Muscle of leg (tissue), 16 donors: ENCODE measurements at places on chromosomes 6 and 20. TPM values are rescaled to one million over a fixed set of nuclear protein-coding genes. Genes with fewer than 3 reads are reported as not detected.

DNA sequence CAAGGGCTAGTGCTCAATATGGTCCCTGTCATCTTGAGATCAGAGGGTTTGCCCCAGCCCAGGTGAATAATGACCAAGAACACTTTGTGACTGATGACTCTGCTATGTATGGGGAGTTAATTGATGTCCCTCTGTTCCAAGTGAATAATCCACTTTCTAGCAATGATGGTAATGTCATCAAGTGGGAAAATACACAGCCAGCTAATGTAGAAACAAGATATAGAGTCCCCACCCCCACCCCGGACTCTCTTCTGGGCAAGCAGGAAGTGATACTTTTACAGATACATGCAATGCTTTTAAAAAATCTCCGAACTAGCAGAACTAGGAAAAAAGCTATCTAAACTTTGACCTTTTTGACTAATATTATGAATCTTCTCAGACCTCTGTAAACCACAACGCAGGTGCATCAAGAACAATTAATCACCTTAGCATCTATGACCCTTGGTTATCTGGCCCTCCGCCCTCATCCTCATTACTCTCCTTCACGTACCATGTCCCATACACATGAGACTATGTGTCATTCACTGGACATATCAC is 30.5 kb downstream of the CNR1 start:
- no peak overlapping the region for H3K4me3 ChIP-seq
- no peaks in the 10 kb centered on the region for H3K27me3 ChIP-seq
- no peak for DNase-seq
- H3K36me3 ChIP-seq = no peaks in the 10 kb centered on the region
- H3K4me1 ChIP-seq = no peaks in the 10 kb centered on the region
- no peak overlapping the region for H3K27ac ChIP-seq

PARD6B gene
- total RNA-seq = 0.93 TPM

GRCh38 chr6:139423971-139424667 is 49.7 kb upstream of the CITED2 start:
- H3K4me1 ChIP-seq = no peaks in the 10 kb centered on the region
- DNase-seq = no peak
- no peak overlapping the region for H3K27ac ChIP-seq
- H3K36me3 ChIP-seq = no peaks in the 10 kb centered on the region
- H3K27me3 ChIP-seq = no peaks in the 10 kb centered on the region
- no peak overlapping the region for H3K4me3 ChIP-seq

DNA sequence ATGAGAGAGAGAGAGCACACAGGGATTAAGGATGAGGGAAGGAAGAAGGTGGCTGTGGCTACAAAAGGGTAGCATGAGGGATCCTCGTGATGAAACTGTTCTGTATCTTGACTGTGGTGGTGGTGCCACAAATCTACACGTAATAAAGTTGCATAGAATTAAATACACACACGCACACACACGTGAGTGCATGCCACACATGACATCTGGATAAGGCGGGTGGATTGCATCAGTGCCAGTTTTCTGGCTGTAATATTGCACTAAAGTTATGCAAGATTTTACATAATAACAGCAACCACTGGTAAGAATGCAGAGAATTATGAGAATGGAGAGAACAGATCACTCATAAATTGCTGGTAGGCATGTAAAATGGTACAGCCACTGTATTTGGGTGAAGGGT is 16.9 kb upstream of the STK35 start:
- H3K4me3 ChIP-seq = no peak overlapping the region
- H3K27ac ChIP-seq = no peak overlapping the region
- peaks cover 14% of the 10 kb centered on the region for H3K27me3 ChIP-seq
- no peaks in the 10 kb centered on the region for H3K36me3 ChIP-seq
- no peaks in the 10 kb centered on the region for H3K4me1 ChIP-seq

SOBP gene
- total RNA-seq = 13.6 TPM
